ENCODE measurements at places on chromosomes 3 and 15. TPM values are rescaled to one million over a fixed set of nuclear protein-coding genes. Genes with fewer than 3 reads are reported as not detected.

DNA sequence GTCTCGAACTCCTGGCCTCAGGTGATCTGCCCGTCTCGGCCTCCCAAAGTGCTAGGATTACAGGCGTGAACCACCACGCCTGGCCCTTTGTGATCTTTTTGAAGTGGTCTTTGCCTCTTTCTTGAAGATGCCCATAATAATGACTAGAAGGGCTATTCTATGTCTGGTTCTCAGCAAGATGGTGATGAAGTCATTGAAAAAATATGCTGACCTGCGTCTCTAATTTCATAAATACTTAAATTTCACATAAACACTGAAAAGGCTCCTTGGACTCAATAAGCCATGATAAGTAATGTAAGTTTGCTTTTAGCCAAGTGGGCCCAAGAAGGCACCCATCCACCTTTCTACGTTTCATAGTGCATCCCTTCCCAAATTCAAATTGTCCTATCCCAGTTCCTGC, 775 bp upstream of the MAPK6 start:
- no peak for DNase-seq

Gene TWF2
- 24.5 TPM for total RNA-seq

- DNase-seq, result no peak
These were observed 99.0 kb downstream of the MEGF11 start for GRCh38 chr15:66154581-66154980.

GRCh38 chr3:128367221-128367620, 99.5 kb downstream of the DNAJB8 start:
- no peak for DNase-seq

GRCh38 chr15:87940768-87941167, 315.8 kb downstream of the NTRK3 start:
- peak; percentile 39 for DNase-seq

GRCh38 chr15:100863796-100864267, 15.8 kb upstream of the ALDH1A3 start:
- DNase-seq, result peak; percentile 80

GRCh38 chr3:101845425-101845824, 3.9 kb upstream of the NFKBIZ start:
- DNase-seq, result no peak

- no peak for DNase-seq
These were observed 618 bp downstream of the PARL start for GRCh38 chr3:183884097-183884426.

GRCh38 chr15:60118146-60118545, 114.0 kb downstream of the FOXB1 start:
- DNase-seq, result no peak

Gene SEMA3G
- total RNA-seq, result 16.2 TPM
